Activated CD4-positive, alpha-beta memory T cell treated with anti-CD3 and anti-CD28 coated beads for 36 hours (primary cell): ENCODE measurements at places on chromosomes 11 and 22.

DNA sequence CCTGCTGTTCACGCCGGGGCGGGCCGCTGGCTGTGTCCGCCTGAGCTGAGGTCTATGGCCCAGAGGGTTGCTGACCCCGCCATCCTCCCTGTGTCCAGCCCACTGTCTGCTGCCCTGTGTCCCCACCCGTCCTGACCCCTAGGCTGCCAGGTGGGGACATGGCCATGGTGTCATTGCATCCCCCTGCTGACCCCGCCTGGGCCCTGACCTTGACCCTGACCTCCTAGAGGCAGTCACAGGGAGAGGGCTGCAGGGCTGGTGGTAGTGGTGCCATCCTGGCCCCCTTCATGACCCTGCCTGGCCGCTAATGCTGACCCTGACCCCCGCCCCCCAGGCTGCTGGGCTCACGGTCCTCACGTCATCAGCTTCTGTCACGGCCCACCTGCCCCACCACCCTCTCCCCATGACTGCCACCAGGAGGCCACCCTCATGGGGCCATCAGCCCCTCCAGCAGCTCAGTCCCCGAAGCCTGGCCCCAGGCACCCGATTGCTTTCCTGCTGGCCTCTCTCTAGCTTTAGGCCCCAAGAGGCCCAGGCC is 285.9 kb downstream of the BRD1 start:
- DNase-seq: no peak

- DNase-seq: no peak
Observed at GRCh38 chr11:15969281-15969680, 387.1 kb downstream of the SOX6 start.

DNA sequence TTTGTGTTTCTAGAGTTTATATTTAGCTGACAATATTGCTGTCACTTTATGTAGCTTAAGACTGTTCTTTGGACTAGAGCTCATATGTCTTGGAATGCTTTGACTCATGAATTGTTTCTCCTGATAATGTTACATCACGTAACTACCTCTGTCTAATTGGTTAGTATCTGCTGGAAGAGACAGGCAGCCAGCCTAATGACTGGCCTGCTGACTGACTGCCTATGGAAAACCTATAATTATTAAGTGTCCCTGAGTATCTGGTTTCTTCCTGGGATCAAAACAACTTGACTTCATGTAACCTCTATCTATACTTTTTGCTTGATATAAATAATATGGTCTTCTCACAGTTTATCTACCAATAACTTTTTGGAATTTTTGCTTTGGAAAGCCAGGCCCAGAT is 9.4 kb downstream of the SOX6 start:
- no peak for DNase-seq

- no peak for DNase-seq
Observed at GRCh38 chr11:48129697-48130395, 86.8 kb upstream of the OR4B1 start.

GRCh38 chr11:72058416-72059034 is 21.8 kb downstream of the NUMA1 start:
- DNase-seq: no peak

DNA sequence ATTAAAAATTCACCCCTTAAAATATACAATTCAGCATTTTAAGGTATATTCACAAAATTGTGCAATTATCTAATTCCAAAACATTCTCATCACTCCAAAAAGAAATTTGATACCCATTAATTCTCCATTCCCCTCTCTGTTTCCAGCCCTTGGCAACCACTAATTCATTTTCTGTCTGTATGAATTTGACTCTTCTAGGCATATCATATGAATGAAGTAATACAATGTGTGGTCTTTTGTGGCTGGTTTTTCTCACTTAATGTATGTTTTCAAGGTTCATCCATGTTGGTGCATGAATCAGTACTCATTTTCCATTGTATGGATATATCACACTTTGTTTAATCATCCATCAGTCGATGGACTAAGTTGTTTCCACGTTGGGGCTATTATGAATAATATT is 29.0 kb upstream of the ACCSL start:
- no peak for DNase-seq

DNA sequence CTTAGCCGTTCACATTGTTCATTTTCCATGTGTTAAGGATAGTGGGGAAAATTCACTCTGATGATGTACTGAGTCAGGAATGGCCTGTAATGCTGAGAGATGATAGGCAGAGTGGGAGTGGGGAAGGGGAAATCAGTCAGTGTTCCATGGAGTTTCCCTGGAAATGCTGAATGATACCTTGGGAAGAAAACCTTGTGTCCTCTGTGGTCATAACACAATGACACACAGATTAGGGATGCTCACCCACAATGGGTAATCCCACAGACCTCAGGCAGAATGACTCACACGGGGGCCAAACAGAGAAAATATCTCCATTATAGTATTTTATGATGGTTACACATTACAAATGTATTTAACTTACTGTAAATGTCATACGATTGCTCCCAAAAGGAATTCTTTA is 118.0 kb downstream of the SNX19 start:
- no peak for DNase-seq

- DNase-seq: no peak
Observed at GRCh38 chr11:34314936-34315335, 42.9 kb downstream of the ABTB2 start.

GRCh38 chr22:22705328-22706100 is 61.1 kb downstream of the GGTLC2 start:
- no peak for DNase-seq
